ENCODE measurements at places on chromosomes 5 and 9.

GRCh38 chr5:140916325-140916724 is 9.8 kb upstream of the PCDHAC1 start:
- DNase-seq = no peak

DNA sequence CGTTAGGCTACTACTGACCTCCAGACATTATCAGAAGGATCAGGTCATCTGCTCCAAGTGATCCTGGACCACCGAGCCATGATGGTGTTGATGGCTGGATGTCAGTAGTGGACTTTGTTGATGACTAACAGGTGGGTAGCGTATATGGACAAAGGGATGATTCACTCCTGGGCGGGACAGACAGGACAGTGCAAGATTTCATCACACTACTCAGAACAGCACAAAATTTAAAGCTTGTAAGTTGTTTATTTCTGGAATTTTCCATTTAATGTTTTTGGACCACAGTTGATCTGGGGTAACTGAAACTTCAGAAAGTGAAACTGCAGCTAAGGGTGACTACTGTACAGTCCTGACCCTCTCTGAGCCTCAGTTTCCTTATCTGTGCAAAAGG is 12.7 kb downstream of the PDGFRB start:
- no peak for DNase-seq

DNA sequence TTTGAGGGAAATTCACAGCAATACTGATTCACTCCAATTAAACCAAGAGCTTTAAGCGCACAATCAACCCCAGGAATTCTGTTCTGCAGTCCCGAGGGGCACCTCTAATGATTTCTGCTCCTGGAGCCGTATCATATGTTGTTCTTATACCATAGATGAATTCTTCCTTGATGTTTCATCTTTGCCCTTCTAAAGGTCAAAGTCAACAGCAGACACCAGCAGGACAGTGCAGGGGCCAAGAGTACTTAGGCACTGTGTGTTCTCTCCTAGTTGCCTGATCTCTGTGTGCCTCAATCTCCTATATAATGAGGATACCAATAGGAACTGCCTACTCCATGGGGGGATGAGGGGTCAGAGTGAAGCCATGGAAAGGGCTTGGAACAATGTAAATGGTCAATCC is 16.5 kb downstream of the EPB41L4B start:
- no peak for DNase-seq

GRCh38 chr5:160843240-160843639 is 8.8 kb downstream of the ATP10B start:
- no peak for DNase-seq
